ENCODE measurements at places on chromosomes 2 and 18.

DNA sequence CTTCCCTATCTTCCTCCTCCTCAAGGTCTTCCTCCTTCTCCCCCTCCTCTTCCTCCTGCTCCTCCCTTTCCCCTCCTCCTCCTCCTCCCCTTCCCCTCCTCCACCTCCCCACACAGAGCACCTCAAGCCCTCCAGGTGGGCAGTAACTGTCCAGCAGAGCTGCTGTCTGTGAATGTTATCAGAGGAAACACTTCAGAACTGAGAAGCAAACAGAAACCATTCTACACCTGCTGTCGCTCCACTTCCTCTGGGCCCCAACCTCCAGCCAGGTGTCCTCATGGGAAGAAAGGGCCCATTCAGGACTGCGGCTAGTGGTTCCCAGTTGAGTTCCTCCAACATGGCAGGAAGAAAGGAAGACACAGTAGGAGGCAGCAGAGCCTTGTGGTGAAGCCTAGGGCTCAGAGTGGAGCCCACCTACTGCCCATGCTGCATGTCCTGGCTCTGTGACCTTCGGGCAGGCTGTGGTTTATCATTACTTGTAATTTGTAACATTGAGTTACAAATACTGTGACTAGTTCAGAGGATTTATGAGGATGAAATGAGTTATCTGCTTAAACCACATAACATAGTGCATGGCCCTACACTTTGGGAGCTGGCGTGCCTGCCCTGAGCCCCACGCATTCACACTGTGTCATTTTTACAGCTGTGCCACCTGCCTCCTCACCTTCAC, 165.9 kb upstream of the ID2 start:
- no peak for DNase-seq

GRCh38 chr2:155060896-155061295, 362.4 kb downstream of the KCNJ3 start:
- no peak for DNase-seq

DNA sequence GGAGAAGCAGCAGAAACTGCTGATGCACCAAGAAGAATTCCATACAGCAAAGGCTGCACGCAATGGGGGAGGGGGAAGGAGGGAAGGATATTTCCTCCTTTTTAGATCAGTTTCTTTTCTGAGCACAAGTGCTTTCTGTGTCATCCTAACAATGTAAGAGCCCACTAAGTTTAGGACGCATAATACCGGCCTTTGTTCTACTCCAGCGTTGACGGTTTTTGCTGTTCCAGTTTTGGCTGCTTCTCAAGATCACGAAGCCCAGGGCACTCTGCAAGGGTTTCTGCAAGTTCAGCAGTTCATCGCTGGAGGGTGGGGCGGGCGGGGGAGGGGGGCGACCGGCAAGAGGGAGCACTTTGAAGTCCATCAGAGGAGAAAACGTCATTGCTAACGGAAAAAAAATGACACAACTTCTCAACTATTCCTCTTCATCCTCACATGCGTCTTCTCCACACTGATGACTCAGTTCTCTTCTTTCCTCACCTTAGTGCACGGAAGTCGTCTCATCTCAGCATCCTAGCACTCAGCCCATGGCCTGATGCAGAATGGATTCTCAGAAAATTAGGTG, 8.7 kb downstream of the FAM178B start:
- peak; percentile 61 for DNase-seq

- DNase-seq: no peak
Measured at GRCh38 chr18:681985-682384, 24.5 kb downstream of the TYMS start.

DNA sequence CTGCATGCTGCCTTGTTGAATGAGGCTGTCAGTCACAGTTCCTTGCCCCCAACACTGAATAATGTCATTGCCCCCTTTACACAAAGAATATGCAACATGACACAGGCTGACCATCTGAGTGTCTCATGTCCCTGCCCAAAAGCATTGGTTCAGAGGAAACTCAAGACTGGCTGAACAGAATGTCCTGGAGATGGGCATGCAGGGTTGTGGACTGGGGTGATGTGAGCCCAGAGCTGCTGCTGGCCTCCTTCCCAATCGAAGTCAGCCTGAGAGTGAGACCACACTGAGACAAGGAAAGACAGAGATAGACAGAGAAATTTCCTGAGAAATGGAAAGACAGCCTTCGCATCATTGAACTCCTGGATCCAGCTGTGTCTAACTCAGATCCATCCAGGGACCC, 110.1 kb downstream of the PID1 start:
- DNase-seq: no peak

DNA sequence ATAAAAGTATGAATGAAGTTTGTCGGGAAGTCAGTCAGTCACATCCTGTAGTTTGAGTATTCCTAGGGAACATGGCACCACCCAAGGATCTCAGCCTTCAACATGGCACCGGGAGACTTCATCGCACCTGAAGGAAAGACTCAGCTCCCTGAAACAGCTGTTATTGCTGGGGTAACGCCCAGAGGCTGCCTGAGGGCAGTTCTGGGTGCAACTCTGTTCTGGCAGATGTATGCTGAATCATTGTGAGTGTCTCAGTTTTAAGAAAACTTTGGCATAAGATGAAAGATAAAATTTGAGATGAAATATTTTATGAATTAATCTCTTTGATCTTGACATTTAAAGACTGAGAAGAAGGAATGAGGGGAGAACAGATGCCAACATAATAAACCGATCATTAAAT, 49.9 kb upstream of the SERPINB2 start:
- no peak for DNase-seq

DNA sequence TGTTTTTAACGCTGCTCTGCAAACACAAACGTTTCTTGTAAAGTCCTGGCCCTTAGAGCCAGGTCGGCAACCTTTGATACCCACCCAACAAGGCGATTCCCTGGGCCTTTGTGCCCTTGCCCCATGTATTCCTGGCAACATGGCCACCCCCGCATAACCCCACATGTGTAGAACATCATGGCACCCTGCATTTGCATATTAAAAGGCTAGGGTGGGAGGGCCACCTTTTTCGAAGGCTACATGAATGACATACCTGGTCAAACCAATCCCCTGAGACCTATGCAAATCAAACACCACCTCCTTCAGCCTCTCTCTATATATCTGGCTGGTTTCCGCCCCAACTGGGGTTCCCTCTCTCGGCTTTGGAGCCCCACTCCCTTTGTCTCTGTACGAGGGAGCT, 105.2 kb downstream of the MYO5B start:
- no peak for DNase-seq

DNA sequence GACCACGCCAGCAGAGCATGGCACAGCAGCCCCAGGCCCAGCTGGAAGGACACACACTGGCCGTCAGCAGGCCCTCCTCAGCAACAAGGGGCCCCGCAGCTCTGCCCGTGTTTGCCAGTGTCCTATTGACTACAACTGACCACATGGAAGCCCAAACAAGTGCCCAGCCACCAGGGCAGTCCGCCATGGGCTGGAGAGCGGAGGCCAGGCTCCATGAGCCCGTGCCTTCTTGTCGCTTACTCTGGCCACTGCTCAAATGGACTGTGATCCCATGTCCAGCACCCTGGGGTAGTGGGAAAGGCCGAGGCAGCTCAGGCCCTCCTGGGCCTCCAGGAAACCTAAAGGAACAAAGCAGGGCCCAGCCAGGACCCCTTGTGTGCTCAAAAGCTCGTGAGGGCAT, 53.9 kb upstream of the TAF1B start:
- no peak for DNase-seq

- no peak for DNase-seq
Measured at GRCh38 chr2:206863716-206864115, 75.6 kb upstream of the CPO start.

DNA sequence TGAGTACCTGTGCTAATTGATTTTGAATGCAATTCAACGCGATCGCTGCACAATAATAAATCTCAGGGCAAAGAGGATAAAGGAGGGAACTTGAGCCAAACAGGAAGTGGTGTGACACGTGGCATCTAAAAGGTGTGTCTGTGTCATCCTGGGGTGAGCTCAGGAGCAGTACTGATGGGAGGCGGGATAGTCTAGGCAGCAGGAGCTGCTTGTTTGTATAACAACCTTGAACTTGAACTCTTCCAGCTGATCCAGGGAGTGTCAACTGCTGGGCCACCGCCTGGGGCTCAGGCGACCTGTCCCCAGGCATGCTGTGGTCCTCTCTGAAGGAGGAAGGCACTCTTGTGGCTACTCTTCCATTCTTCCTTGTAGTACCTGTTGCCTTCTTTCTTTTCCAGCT, 61.2 kb downstream of the BOD1L2 start:
- no peak for DNase-seq

DNA sequence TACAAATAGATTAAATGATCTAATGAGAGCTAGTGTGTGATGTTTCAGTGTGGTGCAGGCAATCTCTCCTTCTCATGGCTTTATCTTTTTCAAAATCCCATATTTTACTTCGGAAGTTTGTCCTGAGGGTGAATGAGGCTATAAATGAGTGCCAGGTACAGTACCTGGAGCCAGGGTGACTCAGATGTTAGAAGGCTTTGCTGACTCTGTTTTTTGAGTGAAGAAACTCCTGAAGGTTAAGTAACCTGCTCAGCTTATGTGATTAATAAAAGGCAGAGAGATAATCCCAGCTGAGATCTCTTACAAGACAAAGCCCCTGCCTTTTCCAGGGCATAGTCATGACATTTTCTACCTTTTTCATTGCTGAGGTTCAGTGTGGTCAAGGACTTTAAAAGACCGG, 52.6 kb downstream of the MGAT5 start:
- no peak for DNase-seq

DNA sequence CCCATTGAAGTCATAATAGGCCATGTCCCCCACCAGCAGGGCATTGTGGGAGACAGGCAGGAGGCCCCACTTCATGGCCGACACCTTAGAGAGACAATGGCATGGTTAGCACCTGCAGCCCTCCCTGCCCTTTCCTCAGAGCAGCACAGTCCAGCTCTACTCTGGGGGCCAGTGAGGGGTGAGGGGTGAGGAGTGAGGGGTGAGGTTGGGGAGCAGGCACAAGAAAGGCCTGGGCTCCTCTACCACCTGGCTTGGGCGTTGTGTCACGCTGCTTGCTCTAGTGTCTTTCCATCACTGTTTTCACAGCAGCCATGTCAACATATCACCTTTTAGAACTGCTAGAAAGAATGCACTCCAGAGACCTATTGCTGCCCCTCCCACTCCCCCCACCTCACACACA, 77.2 kb downstream of the ADD2 start:
- DNase-seq: no peak

DNA sequence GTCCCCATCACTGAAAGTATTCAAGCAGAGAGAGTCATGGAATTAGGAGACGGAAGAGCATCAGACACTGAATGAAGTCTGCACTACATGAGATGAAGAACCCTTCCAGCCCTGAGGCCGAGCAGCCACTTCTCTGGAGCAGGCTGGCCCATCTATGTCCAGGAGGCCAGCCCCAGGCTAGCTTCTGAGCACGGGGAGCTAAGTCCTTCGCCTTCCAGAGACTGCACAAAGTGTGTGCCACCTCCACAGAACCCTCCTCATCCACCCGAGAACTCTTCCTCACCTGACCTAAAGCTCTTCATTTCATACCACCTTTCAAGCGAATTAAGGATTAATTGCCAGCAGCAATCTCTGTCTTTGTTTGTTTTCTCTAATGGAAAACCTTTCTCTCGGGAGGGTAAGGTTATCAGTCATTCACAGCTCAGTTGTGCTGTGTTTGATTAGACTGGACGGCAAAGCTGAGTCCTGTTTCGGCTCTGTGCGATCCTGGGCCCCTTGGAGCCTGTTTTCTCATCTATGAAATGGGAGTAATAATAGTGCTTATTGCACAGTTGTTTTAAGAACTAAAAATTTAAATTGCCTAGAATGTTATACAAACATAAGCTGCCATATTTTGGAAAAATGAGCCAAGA, 38.0 kb downstream of the SCTR start:
- DNase-seq: no peak

DNA sequence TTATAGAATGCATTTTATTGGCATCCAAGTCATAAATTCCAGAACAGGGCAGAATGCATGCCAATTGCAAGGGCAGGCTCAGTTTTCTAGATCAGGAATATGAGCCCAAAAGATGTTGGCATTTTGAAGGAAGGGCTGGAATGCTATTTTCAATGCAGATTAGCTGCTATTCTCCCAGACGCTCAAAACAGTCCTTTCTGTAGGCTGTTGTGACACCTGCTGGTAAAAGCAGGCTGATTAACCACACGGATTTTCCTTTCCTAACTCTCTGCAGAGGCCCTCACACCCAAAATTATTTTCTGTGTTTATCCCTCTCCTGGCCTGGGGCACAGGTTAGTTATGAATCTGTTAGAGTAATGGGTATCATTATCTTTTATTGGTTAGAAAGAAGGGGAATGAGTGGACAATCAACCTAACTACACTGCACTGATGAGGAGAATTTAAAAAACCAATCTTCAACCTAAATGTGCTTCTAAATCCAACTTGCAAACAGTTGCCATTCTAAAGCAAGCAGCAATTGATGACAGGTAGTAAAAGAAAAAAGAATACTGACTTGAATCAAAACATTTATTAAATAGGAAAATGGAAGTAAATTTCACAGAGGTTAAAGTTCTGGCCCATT, 94.0 kb downstream of the PLA2R1 start:
- DNase-seq: peak; percentile 70

DNA sequence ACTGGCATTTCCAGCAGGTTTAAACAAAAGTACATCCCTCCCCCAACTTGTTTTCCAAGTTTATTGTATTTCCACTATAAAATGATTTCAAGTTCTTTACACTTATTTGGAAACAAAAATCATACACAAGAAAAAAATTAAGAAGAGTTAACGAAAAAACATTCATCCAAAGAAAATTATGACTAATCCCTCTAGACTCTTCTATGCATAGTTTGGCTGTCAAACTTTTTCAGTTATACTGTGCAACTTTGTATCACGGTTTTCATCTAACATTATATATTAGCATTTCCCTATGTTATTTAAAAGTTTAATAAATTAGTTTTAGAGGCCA, 627 bp downstream of the WDCP start:
- no peak for DNase-seq

DNA sequence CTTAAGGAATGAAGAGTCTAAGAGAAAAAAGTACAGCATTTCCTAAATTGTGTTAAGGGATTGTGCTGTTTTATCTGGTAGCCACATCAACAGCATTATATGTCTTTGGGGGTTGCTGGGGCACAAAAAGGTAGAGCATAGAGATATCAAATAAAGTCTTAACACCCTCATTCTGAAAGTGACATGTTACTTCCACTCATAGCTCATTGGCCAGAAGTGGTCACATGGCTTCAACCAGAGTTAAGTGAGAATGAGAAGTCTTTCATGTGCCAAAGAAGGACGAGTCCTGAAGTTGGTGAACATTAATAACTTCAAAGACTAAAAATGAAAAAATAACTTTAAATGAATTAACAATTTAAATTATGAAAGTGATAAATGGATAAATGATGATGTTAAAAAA, 175.7 kb upstream of the ZEB2 start:
- no peak for DNase-seq

GRCh38 chr2:9108210-9108967, 98.2 kb upstream of the ASAP2 start:
- DNase-seq: no peak
